H1 (cell line): ENCODE measurements at places on chromosomes 2 and 18.

DNA sequence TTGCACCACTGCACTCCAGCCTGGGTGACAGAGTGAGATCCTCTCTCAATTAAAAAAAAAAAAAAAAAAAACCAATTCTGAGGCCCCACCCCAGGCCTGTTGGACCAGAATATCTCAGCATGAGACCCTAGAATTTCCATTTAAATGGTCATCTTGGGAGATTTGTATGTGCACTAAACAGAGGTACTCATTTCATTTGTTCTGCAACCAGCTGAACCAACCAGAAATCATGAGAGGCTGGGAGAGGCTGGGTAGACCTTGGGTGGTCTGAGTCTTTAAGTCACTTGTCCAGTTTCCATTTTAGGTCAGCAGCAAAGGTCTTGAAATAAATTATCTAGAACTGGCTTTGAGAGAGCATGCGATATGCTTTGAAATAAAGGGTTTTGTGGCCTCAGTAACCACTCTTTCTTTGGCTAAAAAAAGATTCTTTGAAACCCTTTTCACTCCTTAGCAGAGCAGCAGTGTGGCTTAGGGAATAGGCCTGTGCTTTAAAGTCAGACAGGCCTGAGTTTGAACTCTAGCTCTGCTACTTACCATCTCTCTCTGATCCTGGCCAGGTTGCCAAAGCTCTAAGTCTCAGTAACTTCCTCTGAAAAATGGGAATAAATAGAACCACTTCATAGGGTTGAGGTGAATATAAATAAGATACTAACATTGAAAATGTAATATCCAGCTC, 52.6 kb downstream of the QPCT start:
- DNase-seq, result no peak
- no peak overlapping the region for H3K4me3 ChIP-seq
- H3K4me1 ChIP-seq, result no peaks in the 10 kb centered on the region
- H3K36me3 ChIP-seq, result no peaks in the 10 kb centered on the region
- H3K27me3 ChIP-seq, result no peaks in the 10 kb centered on the region

DNA sequence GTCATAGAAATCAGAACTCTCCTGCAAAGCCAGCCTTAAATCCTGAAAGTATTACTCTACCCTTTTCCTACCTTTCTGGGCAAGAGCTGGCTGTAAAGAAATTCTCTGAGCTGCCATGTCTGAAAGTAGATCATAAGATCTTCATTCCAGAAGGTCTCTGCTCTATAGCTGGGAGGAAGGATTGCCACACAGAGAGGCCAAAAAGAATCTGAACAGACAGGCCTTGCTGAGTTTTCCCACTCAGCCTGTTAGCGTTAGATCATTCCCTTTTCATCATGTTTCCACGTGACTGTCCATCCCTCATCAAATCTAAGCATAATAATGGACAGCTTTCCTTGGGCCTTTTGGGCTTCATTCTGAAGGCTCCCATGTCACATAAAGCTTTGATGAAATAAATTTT, 43.2 kb upstream of the FHL2 start:
- H3K4me1 ChIP-seq, result no peaks in the 10 kb centered on the region; the same call in 1 of the 2 replicates
- H3K36me3 ChIP-seq, result no peaks in the 10 kb centered on the region
- H3K27ac ChIP-seq, result no peak overlapping the region
- H3K27me3 ChIP-seq, result no peaks in the 10 kb centered on the region
- H3K4me3 ChIP-seq, result no peak overlapping the region
- no peak for DNase-seq

DNA sequence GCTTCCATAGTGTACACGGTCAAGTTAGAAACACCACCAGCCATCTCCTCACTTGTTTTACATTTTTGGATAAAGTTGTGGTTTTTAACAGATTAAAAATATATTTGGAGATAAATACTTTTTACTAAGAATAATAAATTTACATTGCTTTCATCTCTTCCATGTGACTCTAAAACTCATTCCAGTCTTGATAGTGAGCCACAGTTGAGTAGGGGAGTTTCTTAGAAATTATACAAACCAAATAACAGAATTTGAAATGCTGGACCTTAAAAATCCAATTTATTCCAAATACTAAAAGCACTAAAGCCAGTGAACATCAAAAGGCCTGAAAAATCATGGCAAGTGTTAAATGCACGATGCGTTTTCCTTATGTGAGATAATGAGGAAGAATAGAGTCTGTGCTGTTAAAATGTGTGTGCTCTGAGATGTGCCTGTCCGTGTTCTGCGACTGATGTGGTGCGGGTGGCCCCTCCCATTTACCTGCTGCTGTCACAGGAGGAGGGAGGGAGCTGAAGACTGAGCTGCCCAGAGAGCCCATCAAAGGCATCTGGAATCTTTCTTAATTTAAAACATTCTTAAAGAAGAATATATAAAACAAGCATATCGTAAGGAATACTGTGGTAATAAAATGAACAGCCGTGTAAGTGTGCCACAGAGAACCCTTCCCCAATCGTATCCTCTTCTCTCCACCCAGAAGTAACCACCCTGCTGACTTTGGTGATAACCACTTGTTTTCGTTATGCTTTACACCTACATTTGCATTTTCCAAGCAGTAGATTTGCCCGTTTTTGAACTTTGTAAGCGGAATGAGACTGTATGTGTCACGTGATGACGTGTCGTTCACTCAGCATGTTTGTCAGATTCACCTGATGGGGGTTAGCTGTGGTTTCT, 57.0 kb upstream of the TXNDC2 start:
- no peak overlapping the region for H3K27ac ChIP-seq
- DNase-seq, result no peak
- no peaks in the 10 kb centered on the region for H3K27me3 ChIP-seq
- no peaks in the 10 kb centered on the region for H3K36me3 ChIP-seq
- H3K4me3 ChIP-seq, result no peak overlapping the region
- H3K4me1 ChIP-seq, result no peaks in the 10 kb centered on the region

DNA sequence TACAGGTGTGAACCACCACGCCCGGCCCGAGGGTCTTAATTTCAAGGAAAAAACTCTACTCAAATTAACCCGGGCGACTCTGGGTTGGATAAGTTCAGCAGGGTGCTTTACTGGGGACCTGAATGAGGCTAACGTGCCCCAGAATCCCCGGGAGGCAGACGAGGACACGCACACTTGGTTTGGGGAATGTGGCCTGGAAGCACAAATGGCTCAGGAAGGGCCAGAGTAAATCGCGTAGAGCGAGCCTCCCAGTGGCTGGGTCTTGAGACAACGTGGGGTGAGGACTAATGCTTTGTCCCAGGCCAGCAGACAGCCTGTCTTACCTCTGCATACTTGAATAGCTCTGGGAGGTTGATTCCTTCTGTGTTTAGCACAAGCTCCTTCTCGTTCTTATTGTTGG, 75.8 kb downstream of the POLR1A start:
- peaks cover 48% of the 10 kb centered on the region for H3K36me3 ChIP-seq
- no peak overlapping the region for H3K4me3 ChIP-seq
- no peaks in the 10 kb centered on the region for H3K27me3 ChIP-seq
- H3K4me1 ChIP-seq, result no peaks in the 10 kb centered on the region
- no peak for DNase-seq

DNA sequence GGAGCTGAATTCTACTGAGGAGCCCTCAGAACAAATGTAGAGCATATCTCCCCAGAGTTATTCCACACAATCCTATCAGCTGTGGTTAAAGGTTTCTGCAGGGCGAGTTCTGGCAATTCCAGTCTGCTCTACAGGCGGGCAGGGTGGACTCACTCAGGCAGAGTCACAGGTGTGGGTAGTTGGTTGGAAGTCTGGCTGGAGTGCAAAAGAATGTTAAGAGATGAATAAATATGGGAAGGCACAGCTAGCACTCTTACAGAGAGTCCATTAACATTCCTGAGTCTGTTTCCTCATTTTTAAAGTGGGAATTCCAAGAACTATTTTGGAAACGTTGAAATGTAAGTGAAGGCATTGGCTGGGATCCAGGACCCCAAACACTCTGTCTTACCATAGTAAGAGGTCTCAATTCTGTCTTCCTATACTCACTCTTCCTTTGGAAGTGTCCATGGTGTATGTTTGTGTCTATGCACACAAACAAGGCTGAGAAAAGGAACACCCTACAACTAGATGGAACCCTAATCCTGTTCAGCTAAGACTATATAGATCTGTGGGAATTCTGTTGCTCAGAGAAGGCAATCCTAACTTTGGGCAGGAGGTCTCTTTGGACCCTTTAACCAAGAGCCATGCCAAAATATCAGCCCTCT, 63.3 kb upstream of the AQP4 start:
- no peaks in the 10 kb centered on the region for H3K36me3 ChIP-seq
- no peak overlapping the region for H3K27ac ChIP-seq
- no peaks in the 10 kb centered on the region for H3K27me3 ChIP-seq
- no peak for DNase-seq

DNA sequence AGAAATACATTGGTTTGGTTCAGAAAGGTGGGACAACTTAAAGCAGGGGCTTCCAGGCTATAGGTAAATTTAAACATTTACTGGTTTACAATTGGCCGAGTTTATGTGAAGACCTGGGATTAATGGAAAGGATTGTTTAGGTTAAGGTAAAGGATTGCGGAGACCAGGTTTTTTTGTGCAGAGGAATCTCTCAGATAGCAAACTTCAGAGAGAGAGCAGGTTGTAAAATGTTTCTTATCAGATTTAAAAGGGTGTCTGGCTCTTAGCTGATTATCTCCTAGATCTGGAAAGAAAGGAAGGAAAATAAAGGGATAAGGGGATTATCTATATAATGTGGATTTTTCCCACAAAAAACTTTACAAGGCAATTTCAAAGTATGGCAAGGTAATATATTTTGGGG, 101.3 kb downstream of the LCLAT1 start:
- no peaks in the 10 kb centered on the region for H3K36me3 ChIP-seq
- no peak overlapping the region for H3K4me3 ChIP-seq
- DNase-seq, result no peak
- no peaks in the 10 kb centered on the region for H3K4me1 ChIP-seq
- no peaks in the 10 kb centered on the region for H3K27me3 ChIP-seq

DNA sequence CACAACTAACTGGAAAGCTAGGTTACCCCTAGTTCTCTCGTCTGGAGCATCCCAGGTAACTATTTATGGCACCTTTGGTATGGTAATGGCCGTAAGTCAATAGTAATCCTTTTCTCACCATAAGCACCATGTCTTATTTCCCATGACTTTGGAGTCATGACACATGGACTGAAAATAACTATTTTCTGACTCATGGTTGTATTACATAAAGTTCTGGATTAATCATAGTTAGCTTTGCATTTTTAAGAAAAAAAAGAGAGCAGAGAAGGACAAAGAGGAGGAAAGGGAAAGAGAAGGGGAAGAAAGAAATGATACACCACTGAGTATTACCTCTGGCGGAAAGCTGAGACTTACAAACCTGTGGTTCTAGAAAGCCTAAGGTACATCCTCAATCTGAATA, 99.3 kb downstream of the BIN1 start:
- H3K4me3 ChIP-seq, result no peak overlapping the region
- no peak for DNase-seq
- no peaks in the 10 kb centered on the region for H3K4me1 ChIP-seq
- no peaks in the 10 kb centered on the region for H3K27me3 ChIP-seq

- H3K4me3 ChIP-seq, result no peak overlapping the region
- H3K4me1 ChIP-seq, result no peaks in the 10 kb centered on the region
- no peaks in the 10 kb centered on the region for H3K36me3 ChIP-seq
- no peak overlapping the region for H3K27ac ChIP-seq
- no peaks in the 10 kb centered on the region for H3K27me3 ChIP-seq
Observed at GRCh38 chr2:203175371-203175770, 63.4 kb upstream of the CYP20A1 start.

GRCh38 chr18:28267878-28268625, 91.1 kb upstream of the CDH2 start:
- DNase-seq, result no peak
- no peaks in the 10 kb centered on the region for H3K36me3 ChIP-seq
- H3K4me3 ChIP-seq, result no peak overlapping the region
- H3K4me1 ChIP-seq, result no peaks in the 10 kb centered on the region
- H3K27me3 ChIP-seq, result no peaks in the 10 kb centered on the region

- no peak for DNase-seq
- no peaks in the 10 kb centered on the region for H3K27me3 ChIP-seq
- H3K4me1 ChIP-seq, result no peaks in the 10 kb centered on the region
- no peak overlapping the region for H3K4me3 ChIP-seq
- H3K36me3 ChIP-seq, result no peaks in the 10 kb centered on the region
Observed at GRCh38 chr2:79292239-79292957, 132.8 kb upstream of the REG3A start.

DNA sequence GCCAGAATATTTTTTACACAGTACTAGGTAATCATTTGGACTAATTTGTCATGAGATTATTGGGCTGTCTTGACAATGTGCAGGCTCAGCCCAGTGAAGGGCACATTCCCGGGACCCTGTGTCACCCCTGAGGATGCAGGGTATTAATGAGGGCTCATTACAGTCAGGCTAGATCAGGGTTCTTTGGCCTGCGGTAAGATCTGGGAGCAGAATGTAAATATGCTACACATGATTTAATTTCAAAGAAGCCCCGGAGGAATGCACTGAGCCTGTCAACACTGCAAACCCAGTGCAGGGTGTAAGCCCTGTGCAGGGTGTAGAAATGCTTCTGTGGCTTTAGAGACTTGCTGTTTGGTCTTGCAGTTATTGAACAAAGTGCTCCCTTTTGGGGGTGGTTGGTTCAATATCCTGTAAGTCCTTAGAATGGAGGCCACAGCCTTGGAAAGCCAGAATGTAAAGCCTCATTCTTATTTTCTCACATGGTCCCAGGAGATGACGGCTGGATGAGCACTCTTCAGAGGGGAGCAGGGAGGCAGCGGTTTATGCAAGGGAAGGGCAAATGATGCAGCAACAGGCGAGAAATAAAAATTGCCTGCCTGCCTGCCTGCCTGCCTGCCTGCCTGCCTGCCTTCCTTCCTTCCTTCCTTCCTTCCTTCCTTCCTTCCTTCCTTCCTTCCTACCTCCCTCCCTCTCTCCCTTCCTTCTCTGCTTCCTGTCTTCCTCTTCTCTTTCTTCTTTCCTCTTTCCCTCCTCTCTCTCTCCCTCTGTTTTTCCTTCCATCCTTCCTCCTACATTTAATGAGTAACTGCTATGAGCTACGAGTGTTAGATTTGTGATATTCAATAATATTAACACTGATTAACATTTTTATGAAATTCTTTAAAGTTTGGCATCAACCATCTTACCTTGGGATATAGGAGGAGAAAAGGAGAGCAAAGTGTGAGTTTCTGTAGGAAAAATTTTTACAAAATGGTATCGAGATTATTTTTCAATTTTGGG, 148.8 kb downstream of the VAPA start:
- H3K27ac ChIP-seq, result no peak overlapping the region
- DNase-seq, result no peak
- no peaks in the 10 kb centered on the region for H3K27me3 ChIP-seq
- H3K36me3 ChIP-seq, result no peaks in the 10 kb centered on the region
- no peak overlapping the region for H3K4me3 ChIP-seq

DNA sequence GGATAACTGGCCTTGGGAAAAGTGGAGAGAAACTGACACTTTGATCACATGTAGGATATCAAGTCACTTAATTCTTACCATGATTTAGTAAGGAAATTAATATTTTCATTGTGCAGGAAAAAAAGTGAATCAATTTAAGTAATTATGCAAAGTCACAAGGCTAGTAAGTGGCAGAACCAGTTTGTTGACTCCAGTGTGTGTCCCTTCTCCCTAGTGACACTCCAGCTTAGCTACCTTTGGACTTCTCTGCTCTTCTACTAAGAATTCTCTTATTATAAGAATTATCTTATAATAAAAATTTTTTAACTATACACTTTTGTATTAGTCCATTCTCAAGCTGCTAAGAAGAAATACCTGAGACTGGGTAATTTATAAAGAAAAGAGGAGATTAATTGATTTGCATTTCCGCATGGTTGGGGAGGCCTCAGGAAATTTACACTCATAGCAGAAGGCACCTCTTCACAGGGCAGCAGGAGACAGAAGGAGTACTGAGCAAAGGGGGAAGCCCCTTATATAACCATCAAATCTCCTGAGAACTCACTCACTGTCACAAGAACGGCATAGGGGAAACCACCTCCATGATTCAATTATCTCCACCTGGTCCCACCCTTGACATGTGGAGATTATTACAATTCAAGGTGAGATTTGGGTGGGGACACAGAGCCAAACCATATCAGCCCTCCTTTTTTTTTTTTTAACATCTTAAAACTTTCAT, 13.6 kb downstream of the COL4A4 start:
- H3K36me3 ChIP-seq, result no peaks in the 10 kb centered on the region
- H3K4me1 ChIP-seq, result no peaks in the 10 kb centered on the region
- H3K27me3 ChIP-seq, result no peaks in the 10 kb centered on the region
- no peak overlapping the region for H3K4me3 ChIP-seq
- DNase-seq, result no peak
